ENCODE measurements at places on chromosomes 3 and 15.

- DNase-seq = no peak
These were observed 40.0 kb upstream of the PLCL2 start for GRCh38 chr3:16844791-16845190.

DNA sequence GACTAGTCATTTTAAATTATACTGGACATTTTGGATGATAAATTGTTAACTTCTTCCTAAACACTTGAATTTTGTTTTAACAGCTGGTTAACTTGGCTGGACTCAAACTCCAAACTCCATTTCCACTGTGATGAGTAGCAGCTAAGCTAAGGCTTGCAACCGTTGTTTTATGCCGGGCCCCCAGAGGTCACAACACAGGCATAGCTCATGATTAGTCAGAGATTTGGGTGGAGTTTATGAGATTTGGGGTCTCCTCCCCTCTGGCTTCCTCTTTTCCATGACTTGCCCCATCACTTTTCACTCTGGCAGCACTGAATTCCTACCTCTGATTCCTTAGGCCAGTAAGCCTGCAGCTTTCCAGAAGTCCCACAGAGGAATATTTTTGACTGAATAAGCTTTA, 12.8 kb downstream of the THAP10 start:
- DNase-seq = no peak

DNA sequence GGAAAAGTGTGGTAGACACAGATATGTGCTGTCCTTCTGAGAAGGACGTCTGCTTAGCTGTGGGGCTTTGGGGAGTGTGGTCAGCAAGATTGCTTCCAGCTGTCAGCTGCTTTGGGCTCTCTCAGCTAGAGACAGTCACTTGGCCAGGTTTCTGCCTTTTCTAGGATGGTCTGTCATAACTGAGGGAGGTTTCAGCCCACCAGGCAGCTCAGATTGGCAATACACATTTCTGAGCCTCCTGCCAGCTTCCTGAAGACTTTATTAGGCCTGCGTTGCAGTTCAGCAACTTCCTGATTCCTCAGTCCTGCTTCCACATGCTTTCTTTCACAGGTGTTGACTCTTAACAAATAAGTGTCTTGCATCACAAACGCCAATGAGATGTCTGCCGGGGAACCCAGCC, 286.5 kb downstream of the SQOR start:
- no peak for DNase-seq

- no peak for DNase-seq
These were observed 27.6 kb upstream of the VILL start for GRCh38 chr3:37963016-37963415.

DNA sequence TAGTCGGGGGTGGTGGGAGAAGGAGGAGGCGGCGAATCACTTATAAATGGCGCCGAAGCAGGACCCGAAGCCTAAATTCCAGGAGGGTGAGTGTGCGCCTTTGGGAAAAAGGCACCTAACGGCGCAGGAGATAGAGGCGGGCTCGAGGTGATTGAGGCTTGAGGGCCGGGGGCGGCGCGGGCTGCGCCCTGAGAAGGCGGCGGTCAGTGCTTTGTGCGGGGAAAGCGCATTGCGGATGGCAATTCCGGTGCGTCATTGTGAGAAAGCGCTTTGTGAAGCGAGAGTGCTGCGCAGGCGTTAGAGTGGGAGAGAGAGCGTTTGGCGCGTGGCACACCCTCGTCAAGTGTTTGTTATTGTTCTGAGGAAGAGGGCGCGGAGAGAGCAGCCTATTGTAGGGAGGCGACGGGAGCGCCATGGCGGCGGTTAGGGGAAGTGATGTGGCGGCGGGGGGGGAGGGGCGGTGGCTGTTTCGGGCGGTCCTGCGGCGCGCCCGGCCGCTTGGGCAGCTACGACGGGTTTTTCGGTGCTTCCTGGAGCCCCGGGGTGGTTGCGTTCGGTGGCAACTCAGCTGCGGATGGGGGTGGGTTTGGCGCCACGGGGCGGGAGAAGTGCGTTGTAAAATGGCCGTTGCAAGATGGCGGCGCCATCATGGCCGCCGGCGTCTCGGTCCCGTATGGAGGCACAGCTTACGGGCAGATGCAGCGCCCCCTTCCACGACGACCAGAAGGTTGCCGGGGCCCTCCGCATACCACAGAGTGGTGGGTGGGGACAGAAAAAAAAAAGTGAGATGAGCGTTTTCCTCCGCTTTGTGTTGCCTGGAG, 492 bp downstream of the MORF4L1 start:
- peak; percentile 88 for DNase-seq

- DNase-seq = no peak
These were observed 20.8 kb upstream of the CNTN6 start for GRCh38 chr3:1072041-1072440.

GRCh38 chr3:50519471-50520089, 16.1 kb upstream of the CACNA2D2 start:
- peak; percentile 89 for DNase-seq

DNA sequence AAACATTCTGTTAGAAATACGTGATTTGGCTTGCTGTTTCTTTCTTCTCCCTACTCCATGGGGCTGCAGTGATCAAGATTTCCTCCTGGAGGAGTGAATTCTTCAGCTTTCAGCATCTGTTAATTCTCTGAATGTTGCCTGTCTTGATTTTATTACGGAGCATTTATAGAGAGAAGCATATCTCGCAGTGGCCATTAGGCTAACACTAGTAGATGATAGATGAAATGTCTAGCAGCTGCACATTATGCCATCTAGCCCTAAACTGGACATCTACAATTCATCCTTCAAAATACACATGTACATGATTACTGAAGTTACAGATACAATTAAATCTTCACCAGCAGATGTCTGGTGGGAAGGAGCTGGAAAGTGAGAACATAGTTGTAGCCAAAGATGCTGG, 769.8 kb upstream of the NECTIN3 start:
- DNase-seq = no peak

- DNase-seq = peak; percentile 67
These were observed 1.4 kb downstream of the CSK start for GRCh38 chr15:74783072-74783807.

- DNase-seq = peak; percentile 30
These were observed 104.8 kb downstream of the ETFA start for GRCh38 chr15:76206325-76206976.

DNA sequence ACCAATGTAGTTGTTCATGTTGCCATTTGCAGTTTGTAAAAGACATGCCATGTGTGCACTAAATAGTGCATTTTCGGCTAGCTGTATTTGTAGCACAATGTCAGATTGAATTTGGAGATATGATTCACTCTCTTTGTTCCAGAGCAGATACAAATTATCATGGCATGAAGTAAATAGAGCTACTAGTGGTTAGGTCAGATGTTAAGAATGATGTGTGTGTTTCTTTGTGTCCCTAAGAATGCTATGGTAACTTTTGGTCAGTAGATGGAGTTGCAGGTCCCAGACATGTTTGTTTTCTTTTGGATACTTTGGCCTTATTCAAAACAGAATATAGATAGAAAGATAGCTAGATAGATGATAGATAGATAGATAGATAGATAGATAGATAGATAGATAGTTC, 595.8 kb downstream of the NLGN1 start:
- DNase-seq = peak; percentile 2

DNA sequence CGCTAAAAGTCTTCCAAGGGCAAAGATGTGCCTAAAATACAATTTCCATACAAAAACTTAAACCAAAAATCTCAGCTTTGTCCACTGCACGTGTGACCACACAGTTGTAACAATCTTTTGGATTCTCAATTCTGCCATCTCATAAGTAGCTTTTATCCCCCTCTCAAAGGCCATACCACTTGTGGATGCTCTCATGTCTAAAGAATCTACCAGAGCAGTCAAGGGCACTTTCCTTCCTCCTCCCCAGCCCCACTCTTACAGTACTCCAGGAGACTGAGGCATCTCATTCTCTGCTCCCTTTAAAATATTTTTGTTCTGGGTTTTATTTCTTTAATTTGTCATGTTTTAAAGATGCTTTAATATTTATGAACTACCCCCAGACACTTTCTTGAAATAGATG, 102.3 kb upstream of the PFN2 start:
- no peak for DNase-seq

- peak; percentile 82 for DNase-seq
These were observed 4.6 kb upstream of the EPB42 start for GRCh38 chr15:43225201-43225949.

DNA sequence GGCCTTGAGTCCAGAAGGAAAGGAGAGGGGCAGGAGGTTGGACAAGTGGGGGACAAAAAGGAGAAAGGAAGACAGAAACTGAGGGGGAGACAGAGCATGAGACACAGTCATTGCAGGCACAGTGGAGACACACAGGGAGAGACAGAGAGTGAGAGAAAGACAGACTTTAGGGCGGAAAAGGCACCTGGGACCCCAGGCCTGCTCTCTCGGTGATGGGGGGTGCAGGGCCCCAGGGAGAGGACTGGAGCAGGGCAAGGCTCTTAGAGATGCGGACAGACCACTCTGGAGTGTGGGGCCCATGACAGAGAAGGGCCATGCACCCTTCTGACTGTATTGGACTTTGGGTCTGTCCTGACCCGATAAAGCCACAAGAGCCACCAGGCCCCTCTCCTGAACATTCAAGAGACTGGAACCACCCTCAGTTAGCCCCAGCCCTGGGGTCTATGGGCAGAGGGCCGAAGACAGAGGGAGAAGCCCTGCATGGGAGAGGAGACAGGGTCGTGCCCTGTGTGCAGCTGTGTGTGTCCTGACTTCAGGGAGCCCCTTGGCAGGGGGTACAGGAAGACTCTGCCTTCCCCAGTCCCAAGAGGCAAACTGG, 12.5 kb downstream of the PLCD1 start:
- no peak for DNase-seq

GRCh38 chr3:45528429-45528828, 66.1 kb upstream of the LIMD1 start:
- DNase-seq = no peak

GRCh38 chr15:57345584-57345983, 30.7 kb upstream of the CGNL1 start:
- DNase-seq = peak; percentile 78

GRCh38 chr3:73687106-73688004, 62.6 kb upstream of the PDZRN3 start:
- DNase-seq = no peak

DNA sequence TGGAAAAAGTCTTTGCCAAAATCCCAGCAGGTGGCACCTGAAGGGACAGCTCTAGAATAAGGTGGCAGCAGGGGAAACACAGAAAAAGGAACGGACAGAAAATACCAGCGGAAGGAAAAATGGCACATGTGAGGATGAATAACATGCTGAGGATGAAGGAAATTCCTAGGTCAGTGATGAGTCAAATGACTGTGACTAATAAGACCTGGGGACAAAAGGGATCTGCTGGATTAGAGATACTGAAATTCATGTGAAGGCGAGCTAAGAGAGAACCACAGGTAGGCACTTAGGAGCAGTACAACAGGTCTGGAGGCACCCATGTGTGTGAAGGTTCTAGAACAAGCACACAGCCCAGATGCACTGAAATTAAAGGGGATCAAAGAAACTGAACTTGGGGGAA, 482.5 kb downstream of the FOXP1 start:
- DNase-seq = no peak

- DNase-seq = no peak
These were observed 109.6 kb downstream of the PLD1 start for GRCh38 chr3:171700653-171701052.

GRCh38 chr3:44862226-44862637, 520 bp downstream of the TMEM42 start:
- DNase-seq = no peak

- no peak for DNase-seq
These were observed 7.7 kb downstream of the CCR2 start for GRCh38 chr3:46361408-46362283.

- no peak for DNase-seq
These were observed 156.7 kb upstream of the CCDC54 start for GRCh38 chr3:107220538-107220937.

DNA sequence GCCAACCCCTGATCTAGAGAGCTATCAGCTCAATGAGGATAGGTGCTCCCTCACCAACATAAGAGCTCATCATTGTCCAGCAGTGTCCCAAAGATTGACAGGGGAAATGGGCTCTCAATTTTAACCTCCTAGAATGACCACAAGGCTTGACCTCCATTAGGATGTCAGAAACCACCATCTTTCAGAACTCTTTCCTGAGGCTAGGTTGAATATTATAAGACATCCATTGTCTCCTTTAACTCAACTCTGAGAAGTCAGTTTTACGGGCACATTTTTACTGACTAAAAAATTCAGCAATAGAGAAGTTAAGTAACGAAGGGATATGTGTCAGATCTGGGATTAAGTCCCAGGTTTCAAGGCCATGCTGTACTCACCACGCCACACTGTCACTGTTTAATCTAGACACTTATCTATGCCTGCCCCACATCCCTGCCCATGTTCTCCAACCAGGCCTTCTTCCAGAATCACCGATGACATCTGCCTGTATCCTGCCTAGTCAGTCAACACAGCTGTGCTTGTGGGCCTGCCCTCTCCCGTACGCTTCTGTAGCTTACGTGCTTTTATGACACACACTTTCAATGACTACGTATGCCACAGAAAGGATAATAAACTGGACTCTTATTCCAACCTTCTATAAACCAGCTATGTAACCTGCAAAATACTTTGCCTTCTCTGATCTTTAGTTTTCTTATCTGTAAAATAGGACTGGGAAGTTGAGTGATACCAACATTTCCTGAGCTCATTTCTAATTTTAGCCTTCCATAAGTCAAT, 17.1 kb upstream of the MUC13 start:
- DNase-seq = no peak

DNA sequence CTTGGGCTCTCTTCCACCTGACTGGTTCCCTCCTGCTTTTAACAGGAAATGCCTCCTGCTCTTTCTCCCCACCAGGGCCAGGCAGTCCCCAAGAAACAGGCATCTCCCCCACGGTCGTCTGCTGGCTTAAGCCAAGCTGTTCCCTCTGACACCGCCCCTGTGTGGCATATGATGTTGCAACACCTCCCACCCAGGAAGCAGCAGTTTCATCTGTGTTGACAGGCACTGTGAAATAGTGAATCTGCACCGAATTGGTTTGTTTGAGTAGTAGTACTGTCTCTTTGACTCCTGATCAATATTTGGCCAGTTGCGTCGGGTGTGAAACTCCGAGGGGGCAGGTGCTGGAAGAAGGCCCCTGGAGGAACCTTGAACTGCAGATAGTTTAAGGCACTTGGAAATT, 188.8 kb downstream of the FEZF2 start:
- no peak for DNase-seq

GRCh38 chr3:65979162-65979561, 59.6 kb downstream of the MAGI1 start:
- DNase-seq = no peak

GRCh38 chr3:72888546-72889309, 882 bp downstream of the GXYLT2 start:
- peak; percentile 68 for DNase-seq

DNA sequence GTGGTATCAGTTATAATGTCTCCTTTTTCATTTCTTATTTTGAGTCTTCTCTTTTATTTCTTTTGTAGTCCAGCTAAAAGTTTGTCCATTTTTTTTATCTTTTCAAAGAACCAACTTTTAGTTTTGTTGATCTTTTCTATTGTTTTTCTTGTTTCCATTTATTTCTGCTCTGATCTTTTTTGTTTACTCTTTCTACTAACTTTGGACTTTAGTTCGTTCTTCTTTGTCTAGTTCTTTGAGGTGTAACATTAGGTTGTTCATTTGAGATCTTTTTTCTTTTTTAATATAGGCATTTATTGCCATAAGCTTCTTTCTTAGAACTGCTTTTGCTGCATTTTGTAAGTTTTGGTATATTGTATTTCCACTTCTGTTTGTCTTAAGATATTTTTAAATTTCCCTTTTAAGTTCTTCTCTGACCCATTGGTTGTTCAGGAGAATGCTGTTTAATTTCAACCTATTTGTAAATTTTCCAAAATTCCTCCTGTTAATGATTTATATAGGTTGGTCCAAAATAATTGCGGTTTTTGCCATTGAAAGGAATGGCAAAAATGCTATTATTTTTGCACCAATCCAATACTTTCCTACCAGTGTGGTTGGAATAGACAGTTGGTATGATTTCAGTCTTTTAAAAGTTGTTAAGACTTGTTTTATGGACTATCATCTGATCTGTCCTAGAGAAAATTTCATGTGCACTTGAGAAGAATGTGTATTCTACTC, 51.2 kb downstream of the KAT2B start:
- no peak for DNase-seq

Measured in H7 (cell line).